Left lung (tissue), 14 donors: ENCODE measurements at places on chromosomes 12 and 14.
A peak's percentile ranks its signal among the peaks of the same experiment; 100 is the strongest.

GRCh38 chr12:19764408-19764807 lies 325.1 kb downstream of the AEBP2 start:
- no peak for DNase-seq

GRCh38 chr12:94200069-94200468 lies 51.7 kb downstream of the PLXNC1 start:
- DNase-seq, result no peak

DNA sequence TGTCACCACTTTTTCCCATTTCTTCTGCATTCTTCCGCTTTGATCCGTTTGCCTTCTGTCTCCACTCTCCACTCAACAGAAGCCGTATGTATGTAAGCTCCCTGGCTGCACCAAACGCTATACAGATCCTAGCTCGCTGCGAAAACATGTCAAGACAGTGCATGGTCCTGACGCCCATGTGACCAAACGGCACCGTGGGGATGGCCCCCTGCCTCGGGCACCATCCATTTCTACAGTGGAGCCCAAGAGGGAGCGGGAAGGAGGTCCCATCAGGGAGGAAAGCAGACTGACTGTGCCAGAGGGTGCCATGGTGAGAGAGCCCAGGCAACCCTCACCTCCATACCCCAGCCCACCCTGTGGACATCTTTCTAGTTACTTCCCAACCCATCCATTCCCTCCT lies 8.3 kb downstream of the GLI1 start:
- DNase-seq, result no peak

- DNase-seq, result no peak
Observed at GRCh38 chr14:65549429-65549828, 136.9 kb downstream of the FUT8 start.

DNA sequence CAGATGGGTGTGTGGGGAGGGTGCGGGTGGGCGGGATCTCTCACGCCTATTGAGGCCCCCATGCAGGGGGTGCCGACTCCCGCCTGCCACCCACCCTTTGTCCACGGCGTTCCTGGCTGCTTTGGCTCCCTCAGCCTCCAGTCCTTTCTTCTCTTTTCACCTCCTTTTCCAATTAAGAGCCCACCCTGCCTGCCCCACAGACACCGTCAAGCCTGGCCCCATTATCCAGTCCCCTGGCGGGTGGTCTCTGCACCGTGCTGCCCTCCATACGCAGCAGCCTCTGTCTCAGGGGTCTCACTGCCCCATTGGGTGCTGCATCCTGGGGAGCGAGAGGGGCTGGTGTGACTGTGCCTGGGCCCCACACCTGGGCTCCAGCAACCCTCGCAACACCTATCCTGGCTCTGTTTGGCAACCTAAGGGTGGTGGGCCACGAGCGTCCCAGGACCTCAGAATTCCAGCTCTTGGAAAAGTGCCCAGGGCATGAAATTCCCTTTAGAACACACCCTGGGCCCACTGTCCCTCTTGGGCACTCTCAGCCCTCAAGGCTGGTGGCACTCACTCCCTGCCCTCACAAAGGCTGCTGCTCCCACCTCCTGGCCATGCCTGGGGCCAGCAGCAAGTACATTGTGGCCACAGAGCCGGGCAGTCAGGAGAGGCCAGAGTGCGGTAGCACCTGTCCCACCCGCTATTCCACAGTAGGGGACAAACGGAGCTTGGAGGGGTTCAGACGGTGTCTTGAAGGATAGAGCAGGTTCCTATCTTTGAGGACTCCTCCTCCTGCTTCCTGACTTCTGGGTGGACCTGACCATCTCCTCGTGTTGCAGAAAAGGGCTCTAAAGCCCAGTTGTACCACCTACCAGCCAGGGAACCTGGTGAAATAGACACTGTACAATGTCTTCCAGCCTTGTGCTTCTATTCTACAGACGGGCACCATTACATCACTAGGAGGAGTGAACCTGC lies 114.1 kb downstream of the KIF26A start:
- DNase-seq, result no peak

DNA sequence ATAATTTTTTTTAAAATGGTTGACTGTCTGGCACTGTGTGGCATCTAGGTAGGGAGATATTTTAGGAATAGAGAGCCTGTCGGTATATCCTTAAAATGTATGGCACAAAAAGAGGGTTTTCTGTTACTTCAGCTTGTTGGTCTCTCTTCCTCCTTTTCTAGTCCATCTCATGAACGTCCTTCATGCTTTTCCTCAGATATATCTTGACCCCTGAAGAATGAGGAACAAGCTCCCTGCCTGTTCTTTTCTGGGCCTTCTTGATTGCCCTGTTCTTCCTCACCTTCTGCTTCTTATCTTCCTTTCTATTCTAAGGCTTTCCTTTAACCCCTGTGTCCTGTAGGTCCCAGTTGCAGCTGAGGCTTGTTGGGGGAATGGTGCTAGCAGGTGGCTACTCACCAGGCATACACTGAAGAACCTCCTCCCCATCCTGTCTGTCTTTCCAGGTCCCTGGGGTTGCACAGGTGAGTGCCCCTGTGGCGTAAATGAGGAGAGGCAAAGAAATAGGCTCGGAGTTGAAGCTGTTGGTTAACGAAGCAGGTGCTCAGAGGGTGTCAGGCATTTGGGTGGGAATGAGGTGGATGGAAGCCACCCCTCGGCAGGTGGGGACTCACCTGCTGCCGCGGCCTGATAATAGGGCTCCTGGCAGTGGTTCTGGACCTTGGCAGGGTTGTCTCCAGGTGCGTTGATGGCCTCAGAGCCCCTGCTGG lies 7.2 kb upstream of the C1R start:
- DNase-seq, result no peak

GRCh38 chr14:65281991-65282895 lies 130.3 kb upstream of the FUT8 start:
- DNase-seq, result no peak

- no peak for DNase-seq
Observed at GRCh38 chr14:56730538-56731145, 79.6 kb downstream of the OTX2 start.

DNA sequence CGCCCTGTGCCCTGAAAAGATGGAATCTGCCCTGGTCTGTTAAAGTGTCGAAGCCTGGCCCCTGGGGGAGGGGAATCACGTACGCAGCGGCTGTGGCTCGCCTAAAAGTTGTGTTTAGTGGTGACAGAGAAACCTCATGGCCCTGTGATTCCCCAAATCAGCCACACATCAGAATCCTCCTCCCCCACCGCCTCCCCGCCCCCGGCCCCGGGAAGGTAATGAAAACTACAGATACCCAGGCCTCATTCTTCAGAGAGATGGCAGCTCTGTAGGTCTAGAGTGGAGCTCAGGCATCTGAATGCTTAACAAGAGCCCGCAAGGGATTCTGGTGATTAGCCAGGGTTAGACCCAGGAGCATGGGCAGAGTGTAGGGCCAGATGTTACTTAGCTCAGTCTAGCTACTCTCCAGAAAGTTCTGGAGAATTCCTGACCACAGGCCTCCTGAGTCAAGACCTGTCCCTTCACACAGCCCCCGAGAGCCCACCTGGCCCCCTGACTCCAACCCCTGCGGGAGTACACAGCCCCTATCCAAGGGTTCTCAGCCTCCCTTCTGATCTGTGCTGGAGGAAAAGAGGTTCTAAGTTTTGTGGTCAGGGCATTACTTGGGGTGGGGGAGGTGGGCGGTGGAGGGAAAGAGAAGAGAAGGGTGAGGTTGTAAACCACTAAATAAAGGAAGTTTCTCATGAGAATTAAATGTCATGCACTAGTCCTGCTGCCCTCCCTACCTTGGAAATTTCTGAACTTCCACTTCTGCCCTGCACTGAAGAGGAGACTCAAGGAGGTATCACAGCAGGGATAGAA lies 114.8 kb downstream of the PLXNC1 start:
- DNase-seq, result no peak

GRCh38 chr12:49891476-49891875 lies 12.2 kb downstream of the FAIM2 start:
- peak; percentile 9 for DNase-seq

DNA sequence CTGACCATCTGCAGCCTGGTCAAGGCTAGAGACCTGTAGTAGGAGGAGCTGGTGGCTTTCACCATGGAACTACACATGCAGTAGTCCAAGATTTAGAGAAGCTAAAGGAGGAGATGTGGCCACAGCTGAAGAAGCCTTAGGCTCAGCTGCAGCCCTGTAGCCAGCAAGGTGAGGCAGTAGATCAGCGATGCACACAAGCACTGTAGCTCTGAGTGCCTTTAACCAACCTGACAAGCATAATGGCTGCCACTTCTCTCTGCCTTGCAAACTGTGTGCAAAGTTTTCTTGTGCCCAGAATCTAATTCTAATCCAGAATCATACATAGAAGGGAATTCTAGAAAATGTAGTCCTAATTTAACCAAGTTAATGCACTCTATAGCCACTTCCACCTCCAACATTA lies 159.0 kb upstream of the ARID2 start:
- DNase-seq, result no peak

GRCh38 chr12:14138495-14138894 lies 157.1 kb upstream of the GRIN2B start:
- DNase-seq, result no peak

GRCh38 chr14:94886931-94887330 lies 117.0 kb upstream of the GSC start:
- no peak for DNase-seq

- DNase-seq, result no peak
Observed at GRCh38 chr12:124694846-124695497, 127.6 kb upstream of the NCOR2 start.

DNA sequence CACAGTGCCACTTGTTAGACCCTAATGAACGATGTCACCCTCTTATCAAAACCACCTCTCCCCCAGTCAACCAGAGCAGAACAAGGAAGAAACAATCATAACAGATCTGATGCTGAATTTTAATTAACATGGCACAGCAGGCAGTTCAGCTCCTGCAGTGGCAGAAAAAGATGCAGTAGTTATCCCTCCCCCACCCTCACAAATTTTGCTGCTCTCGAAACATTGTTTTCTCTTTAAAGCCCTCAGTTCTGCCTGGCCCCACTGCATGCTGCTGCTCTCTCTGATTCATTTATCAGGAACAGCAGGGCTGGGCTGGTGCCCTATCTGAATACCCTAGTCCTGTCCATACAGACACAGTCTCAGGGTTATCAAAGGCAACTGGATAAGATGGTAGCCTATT lies 12.2 kb downstream of the CCDC175 start:
- no peak for DNase-seq

- no peak for DNase-seq
Observed at GRCh38 chr14:90336401-90336800, 4.7 kb upstream of the NRDE2 start.

- no peak for DNase-seq
Observed at GRCh38 chr12:95439461-95440230, 34.3 kb upstream of the METAP2 start.

DNA sequence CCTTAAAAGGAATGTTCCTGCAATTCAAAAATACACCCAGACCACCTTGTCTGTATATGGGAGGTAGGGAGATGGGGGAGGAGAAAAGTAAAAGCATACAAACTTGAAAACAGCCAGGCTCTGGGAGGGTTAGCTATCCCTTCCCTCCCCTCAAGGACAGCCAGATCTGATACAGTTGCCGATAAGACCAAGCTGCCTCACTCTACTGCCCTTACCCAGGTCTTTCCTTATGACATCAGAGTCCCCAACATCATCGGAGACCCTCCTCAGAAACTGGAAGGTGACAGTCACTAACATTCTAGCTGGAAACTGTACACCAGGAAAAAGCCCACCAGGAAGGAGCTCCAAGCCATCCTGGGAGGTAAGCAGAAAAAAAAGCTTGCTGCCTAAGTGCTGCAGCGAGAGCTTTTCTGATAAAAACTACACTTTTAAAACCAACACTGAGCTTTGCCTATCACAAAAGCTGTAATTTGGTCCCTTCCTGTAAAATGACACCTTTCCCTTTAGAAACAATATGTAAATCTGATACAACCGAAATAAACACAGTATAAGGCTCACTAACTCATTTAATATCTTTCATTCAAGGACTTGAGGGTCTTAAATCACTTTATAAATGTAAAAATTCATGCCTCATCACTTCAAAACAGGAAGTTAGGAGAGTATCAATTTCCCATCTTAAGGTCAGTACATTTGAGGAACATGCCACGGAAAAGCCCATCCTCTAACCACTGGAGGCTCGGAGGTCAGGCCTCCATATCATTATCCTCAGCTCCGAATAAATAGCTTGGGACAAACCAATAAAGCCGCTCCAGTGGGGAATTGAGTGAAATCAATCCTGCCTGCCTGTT lies 20.4 kb upstream of the PLEKHH1 start:
- no peak for DNase-seq

- DNase-seq, result no peak
Observed at GRCh38 chr12:24109381-24110039, 160.0 kb upstream of the SOX5 start.

- no peak for DNase-seq
Observed at GRCh38 chr12:3164454-3165077, 87.4 kb downstream of the TSPAN9 start.

DNA sequence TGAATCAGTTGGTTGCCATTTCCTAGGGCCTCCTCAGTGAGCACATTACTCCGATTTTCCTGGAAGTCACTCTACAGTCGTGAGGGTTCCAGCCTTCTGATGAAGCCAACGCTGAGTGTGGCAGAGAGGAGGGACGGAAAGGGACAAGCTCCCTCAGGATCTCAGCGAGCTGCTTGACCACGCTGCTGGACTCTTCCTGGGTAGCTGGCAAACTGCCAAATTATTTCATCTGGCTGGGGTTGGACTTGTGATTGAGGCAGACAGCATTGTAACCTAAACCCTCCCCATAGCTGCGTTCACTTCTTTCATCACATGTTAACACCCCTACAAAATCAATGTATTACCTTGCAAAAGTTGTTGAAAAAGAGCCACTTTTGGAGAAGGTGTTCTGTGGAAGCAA lies 69.6 kb upstream of the CHST11 start:
- DNase-seq, result no peak

DNA sequence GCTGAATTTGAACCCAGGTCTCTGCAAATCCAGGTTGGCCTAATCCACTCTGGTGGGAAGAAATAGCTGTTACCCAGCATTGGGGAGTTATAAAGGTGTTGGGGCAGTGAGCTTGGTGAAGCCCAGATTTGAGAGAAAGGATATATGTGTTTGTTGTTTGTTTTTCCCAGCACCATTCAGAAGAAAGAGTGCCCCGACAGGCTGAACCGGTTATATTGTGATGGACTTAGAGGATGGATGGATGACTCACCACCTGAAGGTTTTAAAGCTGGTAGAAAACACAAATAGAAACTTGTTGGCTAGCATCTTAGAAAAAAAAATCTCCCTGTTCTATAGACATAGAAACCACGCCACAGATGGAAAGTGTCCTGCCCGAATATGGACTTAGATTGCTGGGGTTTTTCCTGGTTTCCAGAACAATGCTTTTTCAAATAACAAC lies 404.6 kb downstream of the MED13L start:
- DNase-seq, result no peak

DNA sequence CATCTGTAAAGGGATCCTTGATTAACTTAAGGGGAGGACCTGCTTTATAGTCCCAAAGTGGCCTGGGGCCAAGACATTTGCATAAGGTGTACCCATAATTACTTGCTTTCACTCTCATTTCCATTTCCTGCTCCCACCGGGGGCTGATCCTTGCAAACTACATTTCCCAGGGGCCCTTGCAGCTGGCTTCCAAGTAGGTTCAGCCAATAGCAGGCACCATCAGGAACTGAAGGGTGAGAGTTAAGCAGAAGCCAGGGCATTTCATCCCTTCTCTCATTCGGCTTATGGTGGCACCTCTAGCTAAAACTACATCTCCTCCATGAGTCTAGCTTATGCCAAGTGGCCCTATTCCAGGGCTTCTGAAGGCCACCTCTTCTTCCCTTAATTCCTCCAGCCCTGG lies 88.8 kb downstream of the CCDC60 start:
- DNase-seq, result no peak

- DNase-seq, result peak; percentile 13
Observed at GRCh38 chr12:46267575-46267824, 1.3 kb downstream of the SLC38A1 start.

GRCh38 chr12:40208707-40209446 lies 15.9 kb upstream of the LRRK2 start:
- DNase-seq, result no peak
